Activated T-cell treated with anti-CD3 and anti-CD28 coated beads, Interleukin-2, amount 50 U/mL, for 24 hours (primary cell): ENCODE measurements at places on chromosomes 2 and 18.

DNA sequence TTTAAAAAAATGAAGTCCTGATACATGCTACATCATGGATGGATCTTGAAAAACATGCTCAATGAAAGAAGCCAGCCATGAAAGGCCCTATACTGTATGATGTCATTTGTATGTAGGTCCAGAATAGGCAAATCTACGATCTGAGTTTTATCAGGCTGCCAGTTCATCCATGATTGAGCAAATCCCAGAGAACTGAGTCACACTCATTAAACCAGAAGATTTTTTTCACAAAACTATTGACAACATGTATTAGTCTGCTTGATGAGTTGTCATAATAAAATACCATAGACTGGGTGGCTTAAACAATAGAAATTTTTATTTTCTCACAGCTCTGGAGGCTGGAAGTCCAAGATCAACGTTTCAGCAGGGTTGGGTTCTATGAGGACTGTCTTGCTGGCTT is 130.7 kb downstream of the MREG start:
- no peak for DNase-seq

GRCh38 chr2:199850718-199851500 is at the start of gene FTCDNL1:
Gene FTCDNL1 (minus strand): TSS chr2:199851192. CDS start chr2:199848962, 2,230 bp downstream.
- peak; percentile 83 for DNase-seq

- DNase-seq, result no peak
Measured at GRCh38 chr2:120317180-120317533, 28.8 kb upstream of the INHBB start.

DNA sequence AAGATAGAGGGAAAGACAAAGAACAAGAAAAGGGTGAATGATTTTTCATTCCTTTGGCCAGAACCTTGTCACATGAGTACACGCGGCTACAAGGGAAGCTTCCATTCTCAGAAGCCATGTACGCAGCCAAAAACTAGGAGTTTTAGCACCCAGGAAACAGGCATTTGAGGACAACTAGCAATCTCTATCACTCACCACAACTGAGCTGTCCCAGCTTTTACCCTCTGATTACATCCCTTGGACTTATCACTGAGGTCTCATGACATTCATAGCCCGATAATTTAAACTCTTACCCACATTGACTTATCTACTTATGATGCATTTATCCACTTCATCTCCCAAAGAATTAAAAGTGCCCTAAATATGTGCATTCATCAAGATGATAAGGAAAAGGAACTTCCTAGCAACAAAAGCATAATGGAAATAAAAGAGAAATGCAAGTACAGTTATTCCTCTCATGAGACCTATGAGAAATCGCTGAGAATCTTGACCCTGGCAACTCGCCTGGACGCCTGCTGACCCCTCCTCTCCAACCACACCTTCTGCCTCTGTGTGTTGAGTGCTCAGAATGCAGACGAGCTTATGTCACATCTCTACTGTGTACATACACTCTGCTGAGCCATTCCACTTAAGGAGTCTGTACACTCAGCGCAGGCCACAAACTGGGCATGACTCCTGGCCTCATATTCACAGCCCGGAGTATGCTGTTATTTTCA is 28.7 kb upstream of the MFSD6 start:
- no peak for DNase-seq

DNA sequence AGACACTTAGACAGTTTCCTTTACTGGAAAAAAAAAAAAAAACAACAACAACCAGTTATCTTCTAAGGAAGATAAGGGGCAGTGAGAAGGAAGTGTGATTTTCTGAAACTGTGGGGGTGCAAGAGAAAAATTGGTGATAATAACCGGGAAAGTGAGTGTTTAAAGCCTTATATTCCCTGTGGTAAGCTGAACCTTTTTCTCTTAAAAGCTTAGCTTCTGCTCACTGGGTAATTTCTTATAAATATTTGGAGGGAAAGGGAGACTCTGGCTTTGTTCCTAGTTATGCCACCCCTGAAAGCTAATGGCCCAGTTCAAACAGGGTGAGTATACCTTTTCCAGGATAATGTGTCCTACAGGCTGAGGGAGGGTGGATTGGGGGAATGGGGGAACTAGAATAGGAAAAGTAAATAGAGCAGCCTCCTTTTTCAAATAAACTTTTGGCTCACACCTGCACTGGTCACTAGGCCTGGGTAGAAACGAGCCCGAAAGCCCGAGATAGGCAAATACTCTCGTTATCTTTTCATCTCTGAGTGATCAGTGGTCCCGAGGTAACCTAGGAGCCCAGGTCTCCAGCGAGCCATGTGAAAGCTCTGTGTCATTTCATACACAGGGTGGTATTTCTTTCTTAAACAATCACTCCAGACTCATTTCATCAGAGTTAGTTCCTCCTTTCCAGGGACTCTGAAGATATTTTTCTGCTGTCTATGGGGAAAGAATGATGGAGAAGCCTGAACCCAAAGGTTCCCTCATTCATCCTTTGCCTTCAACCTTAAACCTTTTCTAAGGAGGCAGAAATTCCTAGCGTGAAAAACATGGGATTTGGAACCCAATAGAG is 15.5 kb upstream of the SRBD1 start:
- DNase-seq, result no peak

DNA sequence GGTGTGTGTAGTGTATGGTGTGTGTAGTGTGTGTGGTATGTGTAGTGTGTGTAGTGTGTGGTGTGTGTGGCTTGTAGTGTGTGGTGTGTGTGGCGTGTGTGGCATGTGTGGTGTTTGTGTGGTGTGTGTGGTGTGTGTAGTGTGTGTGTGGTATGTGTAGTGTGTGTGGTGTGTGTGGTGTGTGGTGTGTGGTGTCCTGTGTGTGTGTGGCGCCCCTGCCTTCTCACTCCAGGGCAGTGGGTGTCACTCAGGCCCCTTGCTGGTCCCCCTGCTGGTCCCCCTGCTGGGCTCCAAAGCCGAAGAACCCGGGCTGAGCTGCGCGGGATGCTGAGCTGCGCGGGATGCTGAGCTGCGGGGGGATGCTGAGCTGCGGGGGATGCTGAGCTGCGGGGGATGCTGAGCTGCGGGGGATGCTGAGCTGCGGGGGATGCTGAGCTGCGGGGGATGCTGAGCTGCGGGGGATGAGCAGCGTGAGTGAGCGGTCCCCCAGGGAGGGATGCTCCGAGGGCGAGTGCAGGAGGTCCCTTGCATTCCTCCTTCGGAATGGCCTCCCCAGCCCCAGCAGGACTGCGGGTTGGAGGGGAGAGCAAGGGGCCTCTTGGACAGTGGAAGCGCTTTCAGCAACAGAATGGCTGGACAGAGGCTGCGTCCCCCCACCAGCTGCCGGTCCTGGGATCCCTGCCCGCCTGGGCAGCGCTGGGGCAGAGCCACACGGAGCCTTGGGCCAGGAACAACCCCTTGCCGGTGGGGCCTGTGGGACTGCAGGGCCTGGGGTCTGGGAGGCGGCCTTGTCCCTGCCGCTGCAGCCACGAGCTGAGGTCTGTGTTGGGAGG is 3.4 kb upstream of the RTP5 start:
- DNase-seq, result no peak
